Astrocyte of the hippocampus (primary cell): ENCODE measurements at places on chromosomes 13 and 19.

- peak; percentile 81 for DNase-seq
These were observed 81.5 kb downstream of the RYR1 start for GRCh38 chr19:38514812-38515633.

GRCh38 chr13:111460548-111461444 is 140.4 kb downstream of the TEX29 start:
- peak; percentile 63 for DNase-seq

- DNase-seq = no peak
These were observed 527.1 kb downstream of the FGF9 start for GRCh38 chr13:22198001-22198400.

DNA sequence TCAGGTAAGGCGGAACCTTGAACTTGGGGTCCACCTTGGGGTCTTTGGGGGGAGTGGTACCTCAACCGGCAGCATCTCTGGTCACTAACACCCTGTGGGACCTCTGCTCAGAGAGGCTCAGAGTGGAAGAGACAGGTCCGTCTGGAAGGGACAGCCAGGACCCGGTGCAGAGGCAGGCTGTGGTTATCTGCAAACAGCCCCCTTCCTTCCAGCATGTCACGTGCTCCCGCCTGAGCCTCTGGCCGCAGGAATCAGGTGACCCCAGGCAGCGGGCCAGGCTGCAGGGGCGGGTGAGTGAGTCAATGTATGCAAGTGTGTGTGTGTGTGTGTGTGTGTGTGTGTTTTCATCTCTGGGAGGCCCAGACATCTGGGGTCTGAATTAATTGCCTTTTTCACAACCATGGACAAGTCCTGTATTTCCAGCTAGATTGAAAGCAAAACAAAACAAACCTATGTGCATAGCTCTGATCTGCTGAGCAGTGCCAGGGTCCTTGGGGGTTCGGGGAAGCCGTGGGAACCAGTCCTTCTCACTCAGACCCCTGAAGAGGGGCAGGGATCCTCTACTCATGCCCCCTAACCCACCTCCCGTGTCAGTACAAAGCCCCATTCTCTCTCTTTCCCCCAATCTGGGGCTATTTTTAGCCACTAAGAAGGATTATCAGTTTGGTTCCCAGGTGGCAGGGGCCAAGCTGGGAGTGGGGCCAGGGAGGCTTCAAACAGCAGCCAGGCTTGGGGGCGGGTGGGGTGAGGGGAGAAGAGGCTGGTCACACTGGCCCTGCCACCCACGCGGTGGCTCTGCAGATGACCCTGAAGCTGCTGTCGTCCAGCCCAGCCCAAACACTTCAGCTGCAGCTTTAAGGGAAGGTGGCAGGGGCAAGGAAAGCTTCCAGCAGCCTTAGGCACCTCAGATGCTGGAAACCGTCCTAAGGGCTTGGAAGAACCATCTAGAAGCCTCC is 31.4 kb downstream of the CERS4 start:
- DNase-seq = peak; percentile 97

GRCh38 chr13:64234255-64234654 is 2818.6 kb upstream of the PCDH20 start:
- DNase-seq = peak; percentile 13

- no peak for DNase-seq
These were observed 90.4 kb downstream of the TBC1D4 start for GRCh38 chr13:75391432-75392100.

DNA sequence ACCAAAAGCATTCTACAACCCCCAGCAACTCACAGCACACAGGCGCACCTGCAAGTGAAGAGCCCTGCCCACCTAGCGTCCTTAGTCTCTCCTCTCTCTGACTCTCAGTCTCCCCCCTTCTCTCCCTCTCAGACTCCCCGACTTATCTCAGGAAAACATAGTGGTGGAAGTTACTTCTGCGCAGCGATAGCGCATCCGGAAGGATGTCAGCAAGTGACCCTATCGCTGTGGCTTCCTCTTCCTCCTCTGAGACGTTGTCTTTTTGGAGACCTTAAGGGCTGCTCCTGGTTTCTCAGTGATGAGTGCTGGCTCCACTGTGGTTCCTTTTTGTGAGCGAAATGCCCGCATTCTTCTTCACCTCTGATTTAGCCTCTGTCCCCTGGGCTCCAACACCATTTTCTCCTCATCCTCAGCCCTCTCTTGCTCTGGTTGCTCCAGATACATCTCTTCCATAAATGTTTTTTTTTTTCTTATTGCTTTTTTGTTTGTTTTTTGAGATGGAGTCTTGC is 1.4 kb upstream of the YIF1B start:
- DNase-seq = no peak

GRCh38 chr13:103466761-103467160 is 400.5 kb upstream of the SLC10A2 start:
- no peak for DNase-seq

GRCh38 chr19:37218592-37218935 is 550 bp downstream of the ZNF383 start:
- peak; percentile 44 for DNase-seq

DNA sequence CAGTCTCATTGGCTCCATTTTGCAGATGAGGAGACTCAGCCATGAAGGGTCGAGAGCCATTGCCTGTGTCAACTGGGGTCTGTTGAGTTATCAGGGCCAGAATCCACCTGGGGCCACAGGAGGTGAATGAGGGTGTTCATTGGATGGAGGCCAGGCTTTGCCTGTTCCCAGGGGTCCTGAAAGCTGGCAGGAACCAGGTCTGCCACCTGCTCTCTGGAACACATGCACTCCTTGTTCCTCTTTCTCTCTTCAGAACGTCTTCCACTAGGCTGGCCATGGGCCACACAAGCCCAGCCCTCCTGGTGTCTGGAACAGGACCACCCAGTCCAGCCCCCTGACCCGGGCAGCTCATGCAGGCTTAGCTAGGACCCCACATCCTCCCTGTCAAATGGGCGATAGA is 21.1 kb downstream of the PPP1R37 start:
- no peak for DNase-seq

DNA sequence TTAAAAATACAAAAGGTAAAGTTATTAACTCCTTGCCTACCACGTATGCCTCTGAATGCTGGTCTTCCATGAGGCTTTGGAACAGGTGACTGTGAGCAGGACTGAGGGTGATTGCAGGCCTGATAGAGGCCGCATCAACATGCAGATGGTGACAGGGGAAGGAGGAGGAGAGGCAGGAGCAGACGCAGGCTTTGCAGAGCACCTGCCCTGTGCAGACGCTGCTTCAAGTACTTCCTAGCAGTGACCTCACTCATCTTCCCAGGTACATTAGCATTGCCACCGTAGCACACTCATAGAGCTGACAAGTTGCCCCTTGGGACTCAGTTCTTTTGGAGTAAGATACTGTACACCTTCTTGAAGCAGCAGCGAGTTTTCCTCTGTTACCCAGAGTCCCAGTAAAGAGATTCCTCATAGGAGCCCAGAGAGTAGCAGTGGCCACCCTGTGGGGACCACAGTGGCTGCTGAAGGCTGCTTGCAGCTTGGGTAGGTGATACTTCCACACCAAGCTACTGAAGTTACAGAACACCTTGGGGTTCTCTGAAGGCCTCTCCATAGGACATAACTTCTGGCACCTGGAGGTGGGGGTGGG is 56.0 kb downstream of the ZNF536 start:
- DNase-seq = no peak
